ENCODE measurements at places on chromosomes 11 and 22. TPM values are rescaled to one million over a fixed set of nuclear protein-coding genes. Genes with fewer than 3 reads are reported as not detected.
A peak's percentile ranks its signal among the peaks of the same experiment; 100 is the strongest.

Gene EI24
- polyA plus RNA-seq, result 44.7 TPM

Gene NECTIN1
- polyA plus RNA-seq, result 8.3 TPM

DNA sequence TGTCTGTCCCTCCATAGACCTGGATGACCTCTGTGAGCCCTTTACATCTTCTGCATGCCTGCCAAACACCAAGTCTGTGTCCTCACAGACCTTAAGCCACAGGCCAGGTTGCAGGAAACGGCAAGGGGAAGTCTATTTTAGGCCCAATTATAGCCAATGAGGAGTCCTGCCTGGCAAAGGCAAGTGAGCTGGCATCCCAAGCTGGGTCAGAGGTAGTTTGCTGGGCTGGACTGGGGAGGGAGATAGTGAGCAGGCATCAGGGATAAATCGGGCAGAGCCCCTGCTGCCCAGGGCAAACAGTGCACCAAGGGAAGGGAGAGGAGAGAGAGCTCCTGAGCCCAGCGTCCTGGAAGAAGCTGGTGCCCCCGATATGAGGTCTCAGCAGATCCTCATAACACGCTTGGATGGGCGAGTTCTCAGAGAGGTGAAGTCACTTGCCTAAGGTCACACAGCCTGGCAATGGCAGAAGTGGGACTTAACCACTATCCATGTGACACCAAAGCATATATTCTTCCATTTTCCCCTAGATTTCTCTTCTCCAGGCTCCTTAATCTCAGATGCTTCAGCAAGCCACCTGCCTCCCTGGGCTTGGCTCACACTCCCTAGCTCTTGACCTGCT lies 3.7 kb upstream of the RELT start:
- peak; percentile 50 for DNase-seq

GRCh38 chr22:47433627-47434026 lies 671.2 kb downstream of the TBC1D22A start:
- no peak for DNase-seq

DNA sequence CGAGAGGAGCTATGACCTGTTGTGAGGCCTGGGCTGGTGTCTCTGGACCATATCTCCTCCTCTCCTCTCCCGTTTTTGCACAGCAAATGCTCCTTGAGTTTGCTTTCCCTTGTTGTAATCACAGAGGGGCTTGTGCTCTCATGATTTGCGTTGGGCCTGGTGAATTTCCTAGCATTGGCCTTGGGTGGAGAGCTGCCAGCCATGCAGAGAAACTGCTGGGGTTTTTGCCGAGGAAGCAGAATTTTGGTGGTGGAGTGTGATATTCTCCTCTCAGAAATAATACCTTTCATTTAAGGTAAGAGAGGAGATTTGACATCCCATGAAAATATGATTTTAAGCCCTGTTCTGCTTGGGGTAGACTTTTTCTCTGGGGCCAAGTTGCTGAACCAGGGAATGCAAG lies 175.7 kb upstream of the CADM1 start:
- no peak for DNase-seq

DNA sequence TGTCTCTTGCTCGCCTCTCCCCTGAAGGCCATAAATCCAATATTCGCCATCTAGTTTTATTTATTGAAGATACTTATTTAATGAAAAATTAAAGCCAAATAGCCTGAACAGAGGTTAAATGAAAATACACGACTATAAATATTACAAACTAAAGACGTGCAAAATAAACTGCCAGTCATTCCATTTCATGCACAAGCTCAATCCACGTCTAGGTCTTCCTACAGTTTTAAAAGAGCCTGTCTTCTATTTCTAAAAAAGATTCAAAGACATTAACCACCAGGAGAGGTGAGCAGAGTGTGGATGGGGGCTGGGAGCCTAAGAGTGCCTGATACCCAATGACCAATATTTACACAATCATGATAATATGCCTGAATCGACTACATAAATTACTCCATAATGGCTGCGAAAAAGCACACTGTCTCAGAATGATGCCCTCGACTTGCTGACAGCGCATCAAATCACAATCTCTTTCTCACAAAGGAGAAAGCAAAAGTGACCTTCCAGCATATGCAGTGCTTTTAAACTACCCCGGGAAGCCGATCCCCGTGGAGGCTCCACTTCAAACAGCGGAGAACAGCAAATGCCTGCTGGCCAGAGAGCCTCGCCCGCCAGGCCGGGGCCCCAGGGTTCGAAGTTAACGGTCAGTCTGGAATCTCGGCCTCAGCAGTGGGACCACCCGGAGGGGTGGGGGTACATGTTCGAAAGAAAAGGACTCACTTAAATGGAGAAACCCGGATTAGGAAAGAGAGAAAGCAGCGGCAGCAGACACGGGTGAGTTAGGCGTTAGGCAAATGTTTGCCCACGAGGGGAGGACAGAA lies 1.7 kb downstream of the FCHSD2 start:
- DNase-seq, result peak; percentile 22

DNA sequence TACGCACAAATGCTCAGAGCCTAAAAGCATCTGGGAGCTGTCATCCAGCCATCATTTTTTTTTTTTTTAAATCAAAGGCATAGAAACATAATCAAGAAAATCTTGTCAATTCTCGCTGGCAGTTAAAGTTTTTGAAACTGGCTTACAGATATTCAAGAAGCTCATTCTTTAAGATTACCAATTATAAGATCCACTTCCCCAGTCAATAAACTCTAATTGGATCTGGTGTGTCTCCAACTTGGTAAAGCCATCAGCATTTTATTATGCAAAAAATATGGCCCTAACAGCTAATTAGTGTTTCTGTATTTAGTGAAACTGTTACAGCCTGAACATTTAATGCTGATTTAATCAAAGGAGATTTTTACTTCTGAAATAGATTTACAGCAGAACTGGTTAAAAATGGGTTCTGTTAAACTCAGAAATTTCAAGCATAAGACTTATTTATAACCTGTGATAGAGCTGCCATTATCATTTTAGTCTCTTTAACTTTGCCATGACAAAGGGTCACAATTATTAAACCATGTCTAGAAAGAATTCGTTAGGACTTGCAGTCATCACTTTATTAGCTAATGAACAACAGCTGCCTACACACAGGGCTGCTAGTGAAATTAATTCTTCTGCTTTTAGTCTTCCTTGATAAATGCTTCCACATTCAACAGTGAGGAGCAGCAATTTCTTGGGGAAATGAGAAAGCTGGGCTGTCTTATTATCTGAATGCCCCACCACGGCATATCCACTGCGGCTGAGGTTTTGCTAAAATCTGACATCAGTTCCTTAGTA lies 176.4 kb upstream of the PITPNB start:
- no peak for DNase-seq

GRCh38 chr22:24137595-24137994 lies 43.7 kb upstream of the SUSD2 start:
- DNase-seq, result no peak

GRCh38 chr11:130588471-130588870 lies 140.0 kb downstream of the ADAMTS15 start:
- no peak for DNase-seq

DNA sequence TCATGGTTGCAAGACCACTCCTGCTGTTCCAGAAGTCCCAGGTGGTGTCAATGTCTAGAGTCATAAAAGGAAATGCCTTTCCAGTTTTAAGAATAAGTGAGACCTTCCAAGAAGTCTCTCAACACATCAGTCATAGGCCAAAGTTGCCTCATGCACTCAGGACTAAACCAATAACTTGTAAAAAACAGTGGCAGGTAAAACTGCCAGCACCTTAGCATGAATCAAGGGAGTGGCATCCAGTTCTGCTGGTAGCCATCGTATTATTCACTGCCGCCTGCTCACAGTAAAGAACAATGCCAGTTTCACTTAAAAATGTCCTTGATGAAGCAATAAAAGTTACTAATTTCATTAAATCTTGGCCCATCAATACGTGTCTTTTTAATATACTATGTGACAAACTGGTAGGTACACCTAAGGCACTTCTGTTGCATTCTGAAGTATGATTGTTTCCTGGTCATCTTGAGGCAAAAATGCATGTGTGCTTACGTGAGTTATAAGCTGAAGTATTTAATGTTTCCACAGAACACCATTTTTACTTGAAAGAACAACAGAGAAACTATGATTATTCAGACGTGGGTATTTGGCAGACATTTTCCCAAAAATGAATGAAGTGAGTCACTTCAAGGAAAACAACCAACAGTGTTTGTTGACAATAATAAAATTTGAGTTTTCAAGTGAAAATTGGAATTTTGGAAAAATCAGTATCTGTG lies 125.2 kb upstream of the SNX19 start:
- DNase-seq, result no peak
